Chondrocyte (in vitro differentiated cells): ENCODE measurements at places on chromosomes 3 and 15. TPM values are rescaled to one million over a fixed set of nuclear protein-coding genes. Genes with fewer than 3 reads are reported as not detected.

Gene CTXN2
- total RNA-seq = not detected in 3 replicates

GRCh38 chr3:12750223-12750622 is 8.8 kb downstream of the TMEM40 start:
- H3K27ac ChIP-seq = peak overlapping the region; percentile 87
- DNase-seq = no peak
- H3K36me3 ChIP-seq = no peaks in the 10 kb centered on the region
- H3K27me3 ChIP-seq = no peaks in the 10 kb centered on the region

DNA sequence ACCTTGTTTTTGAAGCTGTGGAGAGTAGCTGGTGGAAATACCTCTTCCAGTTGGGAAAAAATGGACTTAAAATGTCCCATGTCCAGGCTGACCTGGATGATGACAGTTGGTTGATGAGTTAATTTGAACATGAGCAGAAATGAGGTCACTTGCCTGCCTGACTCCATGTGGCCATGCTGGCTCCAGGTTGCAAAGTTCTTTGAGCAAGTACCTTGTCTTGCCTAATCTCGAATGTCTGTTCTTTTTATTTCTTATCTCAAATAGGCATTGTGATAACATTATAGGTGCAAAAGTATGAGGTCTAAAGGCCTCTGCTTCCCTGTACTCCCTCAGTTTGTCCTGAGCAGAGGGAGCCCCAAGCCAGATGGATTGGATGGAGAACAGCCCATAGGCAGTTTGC is 9.0 kb downstream of the MAPKBP1 start:
- H3K27me3 ChIP-seq = no peaks in the 10 kb centered on the region
- H3K4me1 ChIP-seq = peaks cover 31% of the 10 kb centered on the region
- H3K4me3 ChIP-seq = no peak overlapping the region
- no peak for DNase-seq

DNA sequence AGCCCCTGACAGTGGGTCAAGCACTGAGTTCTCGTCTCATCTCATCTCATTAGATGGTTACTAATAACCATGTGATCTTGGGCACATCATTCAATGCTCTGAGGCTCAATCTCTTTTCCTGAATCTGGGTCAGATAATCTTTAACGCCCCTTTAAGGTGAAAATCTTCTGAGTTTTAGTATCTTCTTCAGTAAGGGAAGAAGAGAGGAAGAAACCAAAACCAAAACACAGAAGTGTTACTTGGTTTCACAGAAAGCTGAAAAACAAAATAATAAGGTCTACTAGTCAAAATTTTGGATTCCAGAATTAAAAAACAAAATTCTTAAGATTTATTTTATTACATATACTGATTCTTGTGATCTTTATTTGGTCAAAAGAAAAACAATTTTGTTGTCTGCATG is 78.2 kb downstream of the CLASP2 start:
- no peak overlapping the region for H3K27ac ChIP-seq
- H3K36me3 ChIP-seq = peaks cover 2% of the 10 kb centered on the region
- no peak overlapping the region for H3K4me3 ChIP-seq

- no peak overlapping the region for H3K4me3 ChIP-seq
- no peaks in the 10 kb centered on the region for H3K27me3 ChIP-seq
- DNase-seq = no peak
- peaks cover 36% of the 10 kb centered on the region for H3K4me1 ChIP-seq
These were observed 35.7 kb upstream of the PHLDB2 start for GRCh38 chr3:111823341-111823855.

Gene SCAMP5
- total RNA-seq = 20.6 to 29.3 TPM (median 22.4 TPM) in 3 replicates

Gene SLITRK3
- 0.77 TPM in 1 of 3 replicates, not detected in the others for total RNA-seq

Gene AP3B2
- 0.80 to 0.97 TPM in 2 of 3 replicates, not detected in the other for total RNA-seq

Gene MFGE8
- 154 to 305 TPM (median 287 TPM) in 3 replicates for total RNA-seq

DNA sequence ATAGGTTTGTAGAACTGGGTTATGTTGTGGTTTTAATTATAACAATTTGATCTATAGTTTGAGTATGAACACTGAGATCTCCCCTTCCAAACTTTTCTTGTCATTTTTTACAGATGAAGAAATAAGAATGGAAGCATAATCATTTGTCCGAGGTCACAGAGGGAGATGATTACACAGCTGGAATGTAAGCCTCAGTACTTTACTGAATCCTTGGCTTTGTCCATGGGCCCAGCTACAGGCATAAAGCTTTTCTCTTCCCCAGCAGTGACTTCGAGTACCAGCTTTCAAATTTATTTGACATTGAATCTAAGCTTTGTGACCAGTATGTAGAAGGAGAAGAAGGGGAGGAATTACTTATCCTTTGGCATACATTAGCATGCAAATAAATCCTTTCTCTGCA is 80.9 kb upstream of the DCBLD2 start:
- H3K4me3 ChIP-seq = no peak overlapping the region
- no peaks in the 10 kb centered on the region for H3K27me3 ChIP-seq
- no peaks in the 10 kb centered on the region for H3K36me3 ChIP-seq
- H3K27ac ChIP-seq = no peak overlapping the region
- no peak for DNase-seq
- peaks cover 50% of the 10 kb centered on the region for H3K4me1 ChIP-seq

Gene PPARG
- 3.3 to 9.7 TPM (median 9.2 TPM) in 3 replicates for total RNA-seq

- H3K4me3 ChIP-seq = no peak overlapping the region
- no peaks in the 10 kb centered on the region for H3K27me3 ChIP-seq
- DNase-seq = no peak
These were observed 298.1 kb upstream of the KCNMB2 start for GRCh38 chr3:178238179-178238578.

Gene ZNF80
- not detected in 3 replicates for total RNA-seq

Gene C2CD4A
- total RNA-seq = 0.10 TPM in 1 of 3 replicates, not detected in the others

Gene GBE1
- 53.8 to 68.4 TPM (median 55.0 TPM) in 3 replicates for total RNA-seq

Gene DCUN1D1
- 48.1 to 53.5 TPM (median 52.6 TPM) in 3 replicates for total RNA-seq

- H3K36me3 ChIP-seq = peaks cover 2% of the 10 kb centered on the region
- H3K27ac ChIP-seq = no peak overlapping the region
- peaks cover 6% of the 10 kb centered on the region for H3K4me1 ChIP-seq
- H3K27me3 ChIP-seq = no peaks in the 10 kb centered on the region
- H3K4me3 ChIP-seq = no peak overlapping the region
These were observed 146.6 kb downstream of the THSD4 start for GRCh38 chr15:71261909-71262308.

- no peaks in the 10 kb centered on the region for H3K27me3 ChIP-seq
- peaks cover 14% of the 10 kb centered on the region for H3K4me1 ChIP-seq
- DNase-seq = no peak
- no peak overlapping the region for H3K4me3 ChIP-seq
These were observed 3.1 kb upstream of the SQOR start for GRCh38 chr15:45631776-45632175.

Gene TOP2B
- 73.2 to 107 TPM (median 80.9 TPM) in 3 replicates for total RNA-seq

DNA sequence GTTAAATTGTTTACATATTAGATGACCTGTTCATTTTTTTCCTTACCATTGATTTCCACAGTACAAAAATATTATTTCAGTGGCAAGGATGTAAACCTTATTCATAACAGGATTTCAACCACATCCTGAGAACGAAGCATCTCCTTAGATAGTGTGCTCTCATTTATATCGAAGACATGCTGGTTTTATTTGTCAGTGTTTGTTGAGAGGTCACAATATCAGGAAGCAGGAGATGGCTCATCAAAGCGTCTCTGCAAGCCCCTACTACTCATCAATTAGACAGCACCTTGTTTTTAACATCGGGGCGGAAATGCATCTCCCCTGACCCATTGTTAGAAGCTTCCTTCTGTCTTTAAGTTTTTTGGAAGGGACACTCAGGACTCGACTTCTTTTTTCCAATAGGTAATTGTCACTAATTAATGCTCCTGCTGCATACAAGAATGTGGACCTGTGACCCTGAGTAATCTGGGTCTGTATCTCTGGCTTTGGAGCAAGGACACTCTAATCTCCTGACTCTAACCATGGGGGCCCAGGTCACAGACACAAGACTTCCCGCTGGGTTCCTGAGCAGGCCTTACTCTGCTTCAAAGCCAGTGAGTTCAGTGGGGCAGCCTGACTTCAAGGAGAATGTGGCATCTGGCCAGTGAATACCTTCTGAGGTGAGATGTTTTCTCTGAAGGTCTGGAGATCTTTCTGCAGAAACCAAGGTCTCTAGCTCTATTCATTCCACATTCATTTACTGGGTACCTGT is 50.3 kb downstream of the MECOM start:
- no peaks in the 10 kb centered on the region for H3K27me3 ChIP-seq
- H3K27ac ChIP-seq = no peak overlapping the region
- no peak for DNase-seq
- H3K4me1 ChIP-seq = peaks cover 5% of the 10 kb centered on the region
- no peak overlapping the region for H3K4me3 ChIP-seq
- H3K36me3 ChIP-seq = no peaks in the 10 kb centered on the region

GRCh38 chr3:185807445-185808068 is 17.3 kb downstream of the IGF2BP2 start:
- DNase-seq = no peak
- no peaks in the 10 kb centered on the region for H3K27me3 ChIP-seq
- H3K4me1 ChIP-seq = peaks cover 46% of the 10 kb centered on the region
- H3K36me3 ChIP-seq = no peaks in the 10 kb centered on the region

- DNase-seq = no peak
- no peak overlapping the region for H3K4me3 ChIP-seq
- peak overlapping the region; percentile 95 for H3K27ac ChIP-seq
- peaks cover 73% of the 10 kb centered on the region for H3K4me1 ChIP-seq
These were observed 127.2 kb upstream of the DLG1 start for GRCh38 chr3:197425485-197426120.

Gene RBMS3
- total RNA-seq = 46.7 to 82.6 TPM (median 47.6 TPM) in 3 replicates

DNA sequence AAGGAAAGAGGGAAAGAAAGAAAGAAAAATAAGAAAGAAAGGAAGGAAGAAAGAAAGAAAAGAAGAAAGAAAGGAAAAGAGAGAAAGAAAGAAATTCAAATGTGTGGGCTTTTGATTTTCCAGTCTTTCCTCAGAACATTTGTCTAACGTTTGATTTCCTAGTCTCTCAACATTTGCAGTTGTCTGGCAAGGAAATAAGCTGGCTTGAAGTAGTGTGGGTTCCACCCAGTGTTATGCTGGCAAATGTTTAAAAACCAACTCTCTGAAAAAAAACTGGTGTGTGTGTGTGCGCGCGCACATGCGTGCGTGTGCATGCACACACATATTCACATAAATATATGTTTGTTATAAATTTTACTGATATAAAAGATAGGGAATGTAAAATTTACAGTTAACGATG is 54.6 kb upstream of the C3orf49 start:
- H3K27ac ChIP-seq = no peak overlapping the region
- no peak for DNase-seq
- no peaks in the 10 kb centered on the region for H3K4me1 ChIP-seq
- H3K36me3 ChIP-seq = no peaks in the 10 kb centered on the region

Gene ZBTB20
- total RNA-seq = 12.2 to 24.5 TPM (median 15.5 TPM) in 3 replicates
